K562 (cell line): ENCODE measurements at places on chromosomes 5 and 9. TPM values are rescaled to one million over a fixed set of nuclear protein-coding genes. Genes with fewer than 3 reads are reported as not detected.

GRCh38 chr5:116428966-116429365, 145.7 kb downstream of the SEMA6A start:
- no peak for DNase-seq
- no peak overlapping the region for H3K4me3 ChIP-seq
- no peaks in the 10 kb centered on the region; the same call in 2 of the 3 replicates for H3K27me3 ChIP-seq
- no peaks in the 10 kb centered on the region for H3K4me1 ChIP-seq

DNA sequence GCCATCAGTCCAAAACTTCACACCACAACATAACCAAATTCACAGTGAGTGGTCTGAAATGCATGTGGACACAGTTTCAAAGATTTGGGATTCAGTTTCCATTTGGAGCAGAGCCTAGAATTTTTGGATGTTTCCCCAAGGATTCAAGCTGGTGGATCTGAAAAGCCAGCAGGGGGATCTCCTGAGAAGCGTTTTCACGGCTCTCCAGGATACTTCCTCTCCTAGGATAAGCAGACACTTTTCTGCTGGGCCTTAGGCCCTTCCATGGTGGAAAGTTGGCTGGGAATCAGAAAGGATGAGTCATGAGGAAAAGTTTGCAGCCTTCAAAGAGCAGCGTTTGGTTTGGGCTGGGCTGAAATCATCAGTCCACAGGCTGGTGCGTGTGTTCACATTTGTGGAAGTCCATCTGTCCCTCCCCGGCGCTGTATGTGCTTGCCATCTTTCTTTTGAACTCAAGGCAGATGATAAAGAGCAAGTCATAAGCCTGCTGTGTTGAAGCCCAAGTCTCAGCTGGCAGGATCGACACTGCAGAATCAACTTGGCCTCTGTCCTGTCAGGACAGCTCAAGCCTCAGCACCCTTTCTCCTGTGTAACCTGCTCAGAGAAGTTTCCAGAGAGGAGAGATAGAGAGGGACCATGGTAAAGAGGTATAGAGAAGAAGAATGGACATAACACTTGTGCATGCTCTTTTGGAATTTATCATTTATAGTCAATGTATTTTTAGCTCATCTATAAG, 152.6 kb upstream of the MSX2 start:
- no peak for DNase-seq
- H3K27me3 ChIP-seq = peaks cover 7% of the 10 kb centered on the region
- no peak overlapping the region for H3K4me3 ChIP-seq

DNA sequence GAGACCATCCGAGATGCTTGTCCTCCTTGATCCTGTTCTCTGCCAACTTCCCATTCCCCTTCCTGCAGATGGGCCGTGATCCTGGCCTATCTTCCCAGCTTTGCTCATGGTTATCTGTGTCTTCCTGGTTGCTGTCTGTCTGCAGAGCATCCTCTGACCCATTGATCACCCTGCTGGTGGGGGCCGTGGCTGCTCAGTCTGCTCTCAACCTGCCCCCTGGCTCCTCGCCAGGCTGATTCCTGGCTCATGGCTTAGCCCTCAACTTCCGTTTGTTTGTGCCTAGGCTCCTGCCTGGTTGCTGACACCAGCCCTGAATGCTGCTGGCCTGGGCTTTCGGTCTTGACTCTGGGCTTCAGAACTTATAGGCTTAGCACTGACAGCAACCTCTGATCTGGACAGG, 67.1 kb upstream of the SMIM15 start:
- peaks cover 8% of the 10 kb centered on the region for H3K27me3 ChIP-seq
- H3K27ac ChIP-seq = no peak overlapping the region
- H3K4me1 ChIP-seq = no peaks in the 10 kb centered on the region
- H3K36me3 ChIP-seq = no peaks in the 10 kb centered on the region
- DNase-seq = no peak

Gene OR1L1
- not detected in 2 replicates for total RNA-seq

Gene PRRX2
- total RNA-seq = not detected in 2 replicates
